Right renal pelvis (tissue), 4 donors: ENCODE measurements at places on chromosomes 3 and 15. TPM values are rescaled to one million over a fixed set of nuclear protein-coding genes. Genes with fewer than 3 reads are reported as not detected.

DNA sequence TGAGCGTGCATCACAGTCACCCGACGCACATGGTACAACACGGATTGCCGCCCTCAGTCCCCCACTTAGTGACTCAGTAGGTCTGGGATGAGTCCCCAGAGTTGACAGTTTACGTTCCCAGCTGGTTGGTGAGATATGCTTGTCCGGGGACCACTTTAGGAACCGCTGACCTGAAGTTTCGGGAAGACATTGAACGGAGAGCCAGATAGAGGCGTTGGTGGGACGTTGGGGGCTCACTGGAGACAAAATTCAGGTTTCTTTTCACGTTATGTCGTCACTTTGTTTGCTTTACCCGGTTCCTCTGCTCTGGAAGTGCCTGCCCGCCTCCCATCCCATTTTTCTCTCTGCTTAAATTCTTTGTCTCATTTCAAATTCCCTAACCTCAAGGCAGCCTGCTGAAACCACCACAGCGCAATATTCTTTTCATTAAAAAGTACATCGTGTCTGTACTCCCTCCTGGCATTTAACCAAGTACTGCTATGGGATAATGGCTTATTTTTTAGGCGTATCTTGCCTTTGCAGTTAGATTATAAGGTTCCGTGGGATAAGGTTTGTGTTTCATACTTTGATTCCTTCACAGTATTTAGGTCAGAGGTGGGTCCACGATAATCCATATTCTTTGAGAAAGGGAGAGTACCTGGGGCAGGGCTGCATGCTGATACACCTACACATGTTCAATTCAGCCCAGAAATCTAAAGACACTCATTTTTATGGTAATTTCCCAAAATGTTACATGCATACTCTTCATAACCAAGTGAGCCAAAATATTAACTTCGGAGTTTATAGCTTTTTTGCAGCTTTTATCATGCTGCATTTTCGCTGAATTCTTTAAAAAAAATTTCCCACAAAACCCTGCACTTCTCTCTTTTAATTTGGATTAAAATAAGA is 921 bp downstream of the LMLN start:
- DNase-seq: no peak

GRCh38 chr3:150346981-150347863 is 60.9 kb upstream of the TSC22D2 start:
- DNase-seq: no peak

DNA sequence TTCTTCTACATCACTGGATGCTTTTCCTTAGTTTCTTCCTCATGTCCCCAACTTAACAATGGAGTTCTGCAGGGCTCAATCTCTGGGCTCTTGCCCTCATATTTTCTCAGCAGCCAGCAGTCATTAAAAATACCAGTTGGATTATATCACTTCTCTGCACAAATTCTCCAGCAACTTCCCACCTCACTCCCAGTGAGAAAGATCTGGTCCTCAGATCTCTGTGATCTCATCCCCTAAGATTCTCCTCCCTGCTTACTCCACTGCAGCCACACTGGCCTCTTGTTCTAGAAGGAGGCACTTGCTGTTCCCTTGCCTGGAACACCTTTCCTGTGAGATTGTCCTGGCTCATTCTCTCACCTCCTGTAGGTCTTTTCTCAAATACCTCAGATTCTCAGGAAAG is 6.1 kb downstream of the ERICH6 start:
- DNase-seq: no peak

DNA sequence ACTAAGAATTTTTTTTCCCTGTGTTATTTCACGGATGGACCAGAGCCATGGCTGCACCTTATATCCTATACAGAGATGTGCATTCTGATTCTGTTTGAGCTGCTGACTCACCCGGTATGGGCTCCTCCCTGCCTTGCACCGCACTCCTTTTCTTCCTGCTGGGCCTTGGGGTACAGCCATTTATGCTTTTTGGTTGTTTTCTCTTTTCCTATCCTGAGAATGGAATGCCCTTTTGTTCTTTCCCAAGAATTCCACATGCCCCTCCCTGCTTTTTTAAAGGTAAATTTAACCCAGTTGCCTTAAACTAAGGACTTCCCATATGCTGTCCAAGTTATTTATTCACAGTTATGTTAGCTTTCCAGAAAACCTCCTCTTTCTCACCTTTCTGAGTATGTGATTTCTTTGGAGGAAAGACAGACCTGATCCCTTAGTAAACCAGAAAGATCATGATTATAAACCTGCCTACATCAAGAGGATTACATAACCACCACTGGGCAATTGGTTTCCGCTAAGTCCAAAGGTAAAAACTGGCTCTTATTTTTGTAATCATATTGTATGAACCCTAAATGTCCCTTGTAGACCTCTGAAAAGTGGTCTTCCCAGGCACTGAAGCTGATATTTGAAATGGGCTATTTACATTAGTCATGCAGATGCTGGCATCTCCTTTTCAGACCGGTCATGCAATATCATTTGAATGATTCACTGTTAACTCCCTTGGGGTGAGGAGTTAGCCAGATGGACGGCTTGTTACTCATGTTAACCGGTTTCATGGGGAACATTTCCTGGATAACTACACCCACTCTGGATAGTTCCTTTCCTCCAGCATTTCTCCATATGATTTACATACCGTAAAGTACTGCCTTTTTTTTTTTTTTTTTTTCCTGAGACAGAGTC is 45.5 kb downstream of the TMOD3 start:
- DNase-seq: no peak

- no peak for DNase-seq
Observed at GRCh38 chr15:80595396-80595795, 99.7 kb upstream of the ABHD17C start.

GRCh38 chr3:65677486-65678010 is 361.2 kb downstream of the MAGI1 start:
- no peak for DNase-seq

DNA sequence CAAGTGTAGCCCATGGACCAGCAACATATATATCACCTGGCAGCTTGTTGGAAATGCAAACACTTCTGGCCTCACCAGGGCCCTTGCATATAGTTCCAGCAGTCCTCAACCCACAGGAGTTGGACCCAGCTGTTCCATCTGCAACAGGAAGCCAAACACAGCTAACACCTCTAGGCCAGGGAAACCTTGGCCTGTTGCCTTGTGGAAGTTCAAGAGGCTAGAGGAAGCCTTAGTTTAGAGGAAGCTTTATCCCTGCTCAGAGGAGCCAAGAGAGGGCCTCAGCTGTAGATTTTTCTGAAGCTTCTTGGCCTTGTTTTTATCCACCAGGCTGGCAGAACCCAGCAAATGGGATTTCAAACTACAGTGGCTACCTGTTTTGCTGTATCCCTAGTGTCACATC is 11.4 kb downstream of the FHIT start:
- no peak for DNase-seq

TMEM42 gene
- polyA plus RNA-seq: 26.7 TPM

ROPN1 gene
- 0.36 TPM for polyA plus RNA-seq

MUSTN1 gene
- polyA plus RNA-seq: not detected

ITPKA gene
- polyA plus RNA-seq: 0.44 TPM
